ENCODE measurements at places on chromosomes 12 and 14. TPM values are rescaled to one million over a fixed set of nuclear protein-coding genes. Genes with fewer than 3 reads are reported as not detected.

The PTGDR gene
- 1.2 TPM for total RNA-seq

The MMP17 gene
- total RNA-seq, result 2.3 TPM

The CLEC1A gene
- 2.3 TPM for total RNA-seq

The C12orf54 gene
- total RNA-seq, result not detected

DNA sequence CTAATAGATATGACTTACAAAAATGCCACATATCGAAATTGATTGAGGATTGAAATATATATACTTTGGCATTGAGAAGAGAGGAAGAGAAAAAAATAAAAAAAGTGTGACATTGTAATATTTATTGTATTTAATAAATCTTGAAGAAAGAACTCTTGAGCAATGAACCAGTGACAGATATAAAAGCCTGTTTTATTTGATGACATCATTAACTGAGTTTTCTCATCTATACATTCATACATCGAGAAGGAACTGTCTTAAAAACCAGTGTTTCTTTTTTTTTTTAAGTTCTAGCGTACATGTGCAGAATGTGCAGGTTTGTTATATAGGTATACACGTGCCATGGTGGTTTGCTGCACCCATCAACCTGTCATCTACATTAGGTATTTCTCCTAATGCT, 368.2 kb downstream of the SNAPC1 start:
- DNase-seq, result no peak

All from omental fat pad (tissue), 4 donors.